ENCODE measurements at places on chromosomes 13 and 19.

- no peak for DNase-seq
These were observed 5.6 kb downstream of the BCL3 start for GRCh38 chr19:44753932-44754749.

DNA sequence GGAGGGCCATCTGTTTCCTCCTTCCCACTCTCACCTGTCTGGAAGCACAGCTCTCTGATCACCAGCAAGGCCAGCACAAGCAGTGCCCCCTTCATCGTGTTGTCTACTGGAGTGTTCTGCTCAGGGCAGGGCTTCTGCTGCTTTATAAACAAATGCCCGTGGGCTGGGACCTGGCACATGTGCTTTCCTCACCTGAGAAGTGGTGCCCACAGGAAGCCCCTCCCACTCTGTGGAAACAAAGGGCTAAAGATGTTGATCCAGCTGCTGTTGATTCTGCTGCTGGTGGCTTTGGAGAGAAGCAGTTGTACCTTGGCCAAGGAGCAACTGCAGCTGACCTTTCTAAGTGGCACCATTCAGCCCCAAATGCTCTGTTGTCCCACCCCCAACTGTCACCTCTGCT lies 26.4 kb upstream of the ZNF181 start:
- DNase-seq: no peak

- no peak for DNase-seq
These were observed 711 bp upstream of the FOSB start for GRCh38 chr19:45467115-45467455.

DNA sequence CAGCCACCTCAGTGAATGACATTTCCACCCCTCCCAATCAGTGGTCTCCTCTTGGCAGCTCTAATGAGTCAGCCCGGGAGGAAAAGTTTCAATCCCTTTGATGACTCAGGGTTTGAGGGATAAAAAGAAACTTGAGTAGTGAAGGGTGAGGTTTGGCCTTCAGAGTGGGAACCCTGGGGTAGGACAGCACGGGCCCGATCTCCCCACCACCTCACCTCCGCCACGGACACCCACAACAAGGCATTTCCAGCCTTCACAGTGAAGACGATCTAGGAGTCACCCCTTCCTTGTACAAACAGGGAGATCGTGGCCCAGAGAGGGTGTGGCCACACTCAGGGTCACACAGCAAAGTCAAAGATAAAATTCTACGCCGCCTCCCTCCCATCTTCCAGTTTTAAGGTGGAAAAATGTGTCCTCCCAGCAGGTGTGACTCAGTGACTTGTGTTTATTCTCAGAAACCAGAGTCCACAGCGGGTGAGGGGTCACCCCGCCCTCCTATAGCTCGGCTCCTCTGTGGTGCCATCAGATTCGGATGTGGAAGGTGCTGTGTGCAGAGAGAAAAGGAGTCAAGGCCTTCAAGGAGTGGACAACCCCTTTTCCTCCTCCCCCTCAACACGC lies 12.3 kb downstream of the CIB3 start:
- no peak for DNase-seq

DNA sequence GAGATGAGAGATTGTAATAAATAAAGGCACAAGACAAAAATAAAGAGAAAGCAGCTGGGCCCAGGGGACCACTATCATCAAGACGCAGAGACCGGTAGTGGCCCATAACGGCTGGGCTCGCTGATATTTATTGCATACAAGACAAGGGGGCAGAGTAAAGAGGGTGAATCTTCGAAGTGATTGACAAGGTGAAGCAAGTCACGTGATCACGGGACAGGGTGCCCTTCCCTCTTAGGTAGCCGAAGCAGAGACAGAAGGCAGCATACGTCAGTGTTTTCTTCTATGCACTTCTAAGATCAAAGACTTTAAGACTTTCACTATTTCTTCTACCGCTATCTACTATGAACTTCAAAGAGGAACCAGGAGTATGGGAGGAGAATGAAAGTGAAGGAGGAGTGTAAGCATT lies 4.6 kb upstream of the PRKCG start:
- no peak for DNase-seq

- DNase-seq: peak; percentile 36
These were observed 172.1 kb upstream of the CSNK1A1L start for GRCh38 chr13:37277435-37278144.

- no peak for DNase-seq
These were observed 3.4 kb downstream of the RPL36 start for GRCh38 chr19:5693195-5694166.

DNA sequence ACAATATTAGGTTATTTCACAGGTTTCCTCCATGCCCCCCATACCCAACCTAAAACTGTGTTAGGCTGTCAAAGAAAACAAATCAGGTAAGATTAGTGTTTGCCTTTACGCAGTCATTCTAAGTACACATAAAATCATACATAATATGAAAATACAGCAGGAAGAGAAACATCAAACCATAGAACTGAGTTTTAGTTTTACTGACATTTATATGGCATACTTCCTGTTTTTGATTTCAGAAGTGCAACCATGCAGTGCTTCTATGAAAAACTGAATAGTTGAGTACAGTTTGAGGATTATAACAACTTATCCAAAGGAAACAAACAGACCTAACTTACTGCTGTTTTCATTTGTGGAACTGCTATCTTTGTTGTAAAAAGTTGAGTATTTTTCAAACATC lies 91.3 kb downstream of the KCNRG start:
- no peak for DNase-seq

GRCh38 chr19:18893587-18894253 lies 2.2 kb downstream of the CERS1 start:
- no peak for DNase-seq

GRCh38 chr19:9913237-9914000 lies 22.9 kb downstream of the OLFM2 start:
- DNase-seq: no peak

DNA sequence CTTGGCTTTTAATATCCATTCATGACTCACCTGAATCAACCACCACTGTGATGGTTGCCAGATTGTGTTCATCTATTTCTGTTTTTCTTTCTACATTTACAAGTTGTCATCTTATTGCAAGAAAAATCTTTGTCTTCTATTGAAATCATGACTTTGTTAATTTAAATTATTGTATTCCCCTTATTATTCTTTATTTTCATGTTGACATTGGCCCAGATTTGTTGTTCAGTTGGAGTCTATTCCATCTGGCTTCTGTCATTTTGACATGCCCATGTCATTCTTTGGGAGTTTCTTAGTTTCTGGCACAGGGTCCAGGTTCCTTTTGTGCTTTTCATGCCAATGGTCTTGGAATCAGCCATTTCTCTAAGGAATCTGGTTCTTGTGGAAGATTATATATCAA lies 19.9 kb upstream of the DACH1 start:
- DNase-seq: no peak

DNA sequence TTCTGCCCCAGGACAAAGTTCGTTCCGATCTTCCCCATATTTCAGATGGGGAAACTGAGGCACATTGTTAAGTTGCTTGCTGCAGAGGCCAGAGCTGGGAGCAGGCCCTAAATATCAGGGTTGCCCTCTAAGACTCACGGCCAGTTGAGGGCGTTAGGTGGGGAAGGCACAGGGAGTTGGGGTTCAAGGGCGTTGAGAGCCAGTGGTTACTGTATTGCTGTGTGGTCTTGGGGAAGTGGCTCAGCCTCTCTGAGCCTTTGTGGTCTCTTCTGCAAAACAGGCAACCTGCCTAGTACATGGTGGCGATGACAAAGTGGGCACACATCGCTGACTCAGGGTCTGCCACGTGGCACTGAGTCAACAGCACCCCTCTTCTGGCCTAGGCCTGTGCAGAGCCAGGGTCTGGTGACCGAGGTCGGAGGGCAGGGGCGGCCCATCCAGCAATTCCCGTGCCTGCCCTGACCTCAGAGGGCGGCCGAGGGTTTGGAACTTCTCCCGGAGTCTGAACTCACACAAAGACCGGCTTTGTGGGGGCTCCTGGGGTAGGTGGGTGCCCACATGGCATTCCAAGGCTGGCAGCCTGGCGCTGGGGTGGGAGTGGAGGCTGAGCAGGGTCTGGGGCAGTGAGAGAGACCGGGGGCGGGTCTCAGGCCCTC lies 10.2 kb downstream of the TNFAIP8L1 start:
- no peak for DNase-seq

DNA sequence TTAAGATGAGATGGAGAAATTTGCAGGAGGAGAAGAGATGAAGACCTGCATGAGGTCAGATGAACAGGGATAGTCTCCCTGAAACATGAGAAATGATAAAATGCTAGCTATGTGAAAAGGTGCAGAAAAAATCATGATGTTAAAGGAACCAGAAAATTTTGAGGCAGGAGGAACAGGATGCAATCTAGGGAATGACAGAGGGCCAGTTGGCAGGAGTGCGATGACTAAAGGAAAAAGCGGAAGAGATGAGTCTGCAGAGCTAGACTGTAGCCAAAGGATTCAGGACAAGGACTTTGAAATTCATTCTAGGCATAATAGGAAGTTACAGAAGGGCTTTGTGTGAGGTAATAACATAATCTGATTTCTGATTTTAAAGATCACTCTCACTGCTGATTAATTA lies 77.9 kb downstream of the TRPC4 start:
- DNase-seq: no peak

DNA sequence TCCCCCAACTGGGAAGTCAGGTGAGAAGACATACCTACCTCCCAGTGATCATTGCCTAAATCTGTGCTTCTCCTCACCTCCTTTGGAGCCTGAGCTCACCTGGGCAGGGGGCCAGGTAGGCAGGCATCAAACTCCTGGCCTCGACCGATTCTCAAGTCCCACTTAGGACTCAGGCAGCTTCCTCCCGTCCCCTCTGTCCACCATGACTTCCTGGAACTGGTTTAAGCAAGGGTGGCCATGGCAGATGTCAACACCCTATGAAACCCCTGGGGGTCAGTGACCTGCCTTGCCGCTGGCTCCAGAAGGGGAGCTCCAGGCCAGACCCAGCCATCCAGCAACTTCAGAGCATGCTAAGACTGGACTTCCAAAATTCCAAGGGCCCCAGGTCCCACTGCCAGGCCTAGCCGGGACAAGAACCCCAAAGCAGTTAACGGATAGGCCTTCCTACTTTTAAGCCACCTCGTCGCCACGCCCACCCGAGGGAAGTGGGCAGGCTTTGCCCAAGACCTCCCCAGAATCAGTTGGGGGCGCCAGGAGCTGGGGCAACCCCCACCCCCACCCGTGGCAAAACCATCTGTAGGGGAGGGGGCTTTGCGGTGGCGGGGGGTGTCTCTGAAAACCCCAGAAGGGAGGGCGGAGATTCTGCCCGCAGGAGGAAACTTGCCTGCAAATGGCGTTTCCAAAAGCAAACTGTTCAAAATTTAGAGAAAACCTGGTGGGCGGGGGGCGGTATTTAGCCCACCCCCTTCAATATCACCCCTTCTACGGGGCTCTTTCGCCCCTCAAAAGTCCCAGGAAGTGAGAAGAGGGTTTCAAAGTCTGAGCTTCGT lies 657 bp downstream of the PLIN3 start:
- DNase-seq: no peak

DNA sequence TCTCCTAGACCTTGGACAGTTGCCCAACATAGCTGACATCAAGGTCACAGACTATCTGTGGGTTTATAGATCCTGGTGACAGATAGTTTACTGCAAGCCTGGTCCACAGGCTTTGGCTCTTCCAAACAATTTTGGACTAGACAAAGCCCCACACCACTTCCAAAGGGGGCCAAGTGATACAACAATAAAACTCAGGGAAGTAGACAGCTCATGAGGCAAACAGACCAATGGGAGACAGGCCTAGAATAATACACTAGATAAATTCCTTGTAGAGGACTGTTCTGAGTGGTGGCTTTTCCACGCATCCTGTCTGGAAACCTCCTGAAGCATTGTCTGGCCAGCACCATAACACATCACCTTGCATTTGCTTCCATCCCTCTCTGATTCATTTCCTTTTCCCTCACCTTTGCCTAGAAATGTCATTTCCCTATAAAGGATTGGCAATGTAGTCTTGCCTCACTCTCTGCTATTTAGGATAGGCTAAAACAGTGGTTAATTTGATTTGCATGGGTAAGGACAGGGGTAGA lies 284.2 kb downstream of the POU4F1 start:
- DNase-seq: no peak

DNA sequence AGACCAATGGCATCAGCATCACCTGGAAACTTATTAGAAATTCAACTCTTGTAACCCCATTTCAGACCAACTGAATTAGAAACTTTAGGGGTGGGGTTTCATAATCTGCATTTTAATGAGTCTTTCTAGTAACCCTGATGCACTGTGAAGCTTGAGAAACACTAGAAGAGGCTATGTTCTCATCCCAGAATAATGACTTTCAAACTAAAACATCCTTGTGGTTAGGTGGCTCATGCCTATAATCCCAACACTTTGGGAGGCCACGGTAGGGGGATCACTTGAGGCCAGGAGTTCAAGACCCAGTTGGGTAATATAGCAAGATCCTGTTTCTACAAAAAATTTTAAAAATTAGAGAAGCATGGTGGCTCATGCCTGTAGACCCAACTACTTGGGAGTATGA lies 402.4 kb downstream of the DLEU7 start:
- peak; percentile 9 for DNase-seq

- DNase-seq: no peak
These were observed 60.0 kb upstream of the SHISA2 start for GRCh38 chr13:26111797-26112196.

DNA sequence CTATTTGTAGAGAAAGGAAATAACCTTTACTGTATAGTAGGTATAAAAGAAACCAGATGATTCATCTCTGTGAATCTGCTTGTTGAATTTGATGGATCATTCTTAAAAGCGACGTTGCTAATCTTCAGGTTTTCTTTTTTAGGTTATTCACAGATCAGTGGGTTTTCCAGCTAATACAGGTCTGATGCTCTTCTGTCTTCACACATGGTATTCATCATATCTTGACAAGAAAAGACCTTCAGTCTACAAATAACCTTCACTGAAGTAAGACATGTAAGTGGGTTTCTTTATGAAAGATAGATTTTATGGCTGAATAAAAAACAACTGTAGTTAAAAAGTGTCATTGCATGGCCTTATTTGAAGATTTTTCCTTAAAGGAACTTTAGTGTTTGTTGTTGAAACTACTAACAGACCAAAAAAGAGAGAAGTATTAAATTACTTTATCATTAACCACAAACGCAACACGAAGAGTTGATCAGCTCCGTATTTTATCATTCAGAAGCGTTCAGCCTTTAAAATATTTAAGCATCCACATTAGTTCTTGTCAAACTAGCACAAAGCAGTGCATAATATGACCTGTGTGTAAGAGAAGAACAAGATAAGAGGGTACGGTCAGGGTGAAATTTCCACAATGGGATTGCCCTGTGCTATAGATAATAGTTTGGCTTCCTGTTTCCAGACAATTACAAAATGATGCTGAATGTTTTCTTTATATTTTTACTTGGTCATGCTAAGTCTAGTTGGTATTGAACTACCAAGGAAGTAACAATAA lies 299.5 kb downstream of the MZT1 start:
- no peak for DNase-seq

GRCh38 chr19:47247308-47247990 lies 8.9 kb upstream of the CCDC9 start:
- no peak for DNase-seq

- DNase-seq: peak; percentile 37
These were observed at the start of gene ZNF880 for GRCh38 chr19:52369559-52370340. Gene ZNF880, plus strand, starts transcription at chr19:52369923. Its CDS starts 43 bp downstream, at chr19:52369966.

DNA sequence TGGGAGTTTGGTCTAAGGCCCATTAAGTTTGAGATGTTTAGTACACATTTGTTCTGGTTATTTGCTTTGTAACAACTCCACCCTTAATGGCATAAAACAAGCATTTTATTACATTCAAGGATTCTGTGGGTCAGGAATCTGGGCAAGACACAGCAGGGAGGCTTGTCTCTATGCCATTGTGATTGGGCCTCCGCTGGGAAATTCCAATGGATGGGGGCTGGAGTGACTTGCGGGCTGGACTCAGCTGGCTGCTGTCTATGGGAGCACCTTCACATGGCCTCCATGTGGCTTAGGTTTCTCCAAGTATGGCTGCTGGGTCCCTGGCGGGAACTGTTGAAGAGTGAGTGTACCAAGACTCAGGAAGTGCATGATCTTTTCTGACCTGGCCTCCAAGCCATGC lies 159.0 kb downstream of the PAN3 start:
- DNase-seq: no peak

GRCh38 chr13:100125946-100126345 lies 37.1 kb downstream of the PCCA start:
- no peak for DNase-seq
